ENCODE measurements at places on chromosomes 16 and 17.

GRCh38 chr17:74250324-74250995 is 23.6 kb upstream of the DNAI2 start:
- no peak for DNase-seq

GRCh38 chr17:61126473-61127249 is 273.0 kb upstream of the TBX2 start:
- no peak for DNase-seq

DNA sequence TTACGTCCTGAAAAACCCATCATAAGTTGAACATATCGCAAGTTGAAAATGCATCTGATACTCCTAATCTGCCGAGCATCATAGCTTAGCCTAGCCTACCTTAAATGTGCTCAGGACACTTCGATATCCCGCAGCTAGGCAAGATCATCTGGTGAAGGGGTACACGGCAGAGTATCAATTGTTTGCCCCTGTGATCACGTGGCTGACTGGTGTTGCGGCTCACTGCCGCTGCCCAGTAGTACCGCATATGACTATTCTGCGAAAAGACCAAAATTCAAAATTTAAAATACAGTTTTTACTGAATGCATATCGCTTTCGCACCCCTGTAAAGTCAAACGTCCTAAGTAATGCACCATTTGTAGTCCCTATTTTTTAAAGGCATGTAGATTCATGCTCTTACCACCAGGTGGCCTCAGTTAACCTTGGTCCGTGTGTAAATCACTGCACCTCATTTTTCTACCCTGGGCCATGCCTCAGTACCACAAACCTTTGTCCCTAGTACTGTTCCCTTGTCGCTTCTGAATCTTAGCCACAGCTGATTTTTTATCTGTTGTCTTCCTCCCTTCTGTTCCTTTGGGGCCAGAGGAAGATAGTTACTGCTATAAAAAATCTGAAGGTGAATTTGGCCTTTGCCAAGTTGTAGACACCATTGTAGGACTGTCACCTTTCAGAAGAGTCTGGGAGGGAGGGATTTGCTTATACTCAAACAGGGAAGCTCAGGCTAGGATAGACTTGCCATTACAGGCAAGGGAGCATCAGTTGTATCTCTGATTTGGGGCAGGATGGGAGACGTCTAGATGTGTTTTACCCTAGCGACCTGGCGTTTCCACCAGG is 34.4 kb downstream of the WWP2 start:
- peak; percentile 42 for DNase-seq

DNA sequence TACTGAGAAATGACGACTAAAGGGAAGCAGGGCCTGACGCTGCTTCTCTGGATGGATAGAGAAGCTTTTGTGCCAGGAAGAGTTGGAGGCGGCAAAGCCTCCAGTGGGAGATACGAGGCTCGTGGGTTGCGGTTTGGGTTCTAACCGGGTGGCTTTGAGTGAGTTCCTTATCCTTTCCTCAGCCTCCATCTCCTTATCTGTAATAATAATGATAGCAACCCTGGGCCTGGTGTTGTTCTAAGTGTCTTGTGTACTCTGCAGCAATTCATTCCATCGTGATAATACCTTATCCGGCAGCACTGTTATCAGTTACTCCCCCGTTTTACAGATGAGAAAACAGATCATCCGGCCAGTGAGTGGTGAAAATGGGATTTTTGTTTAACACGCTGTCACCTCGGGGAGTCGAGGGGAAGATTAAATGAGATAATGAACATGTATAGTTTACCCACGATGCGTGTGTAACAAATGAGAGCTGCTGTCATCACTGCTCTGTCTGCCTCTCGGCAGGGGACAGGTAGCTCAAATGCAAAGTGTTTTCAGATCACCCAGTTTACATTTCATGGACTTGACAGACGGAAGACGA is 52.0 kb upstream of the LHX1 start:
- no peak for DNase-seq

DNA sequence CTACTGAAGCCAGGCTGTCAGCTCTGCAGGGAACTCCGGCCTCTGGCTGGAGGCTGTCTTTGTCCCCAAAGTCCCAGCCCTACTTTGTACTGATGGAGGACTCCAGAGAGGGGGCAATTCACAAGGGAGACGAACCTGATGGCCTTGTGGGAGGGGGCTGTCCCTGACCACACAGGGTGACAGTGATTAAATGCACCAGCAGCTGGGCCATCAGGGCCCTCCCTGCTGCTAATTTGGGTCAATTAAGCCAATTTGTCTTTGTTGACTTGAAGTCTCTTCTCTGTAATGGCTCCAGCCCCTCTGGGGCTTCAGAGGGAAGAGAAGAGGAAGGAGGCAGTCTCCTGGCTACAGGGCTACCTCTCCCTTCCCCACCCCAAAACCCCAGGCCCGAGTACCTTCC is 22.0 kb downstream of the TMEM132E start:
- no peak for DNase-seq

- DNase-seq = no peak
Measured at GRCh38 chr17:58920773-58921172, 165.1 kb downstream of the PPM1E start.

- no peak for DNase-seq
Measured at GRCh38 chr16:54585998-54586340, 299.4 kb upstream of the IRX3 start.

DNA sequence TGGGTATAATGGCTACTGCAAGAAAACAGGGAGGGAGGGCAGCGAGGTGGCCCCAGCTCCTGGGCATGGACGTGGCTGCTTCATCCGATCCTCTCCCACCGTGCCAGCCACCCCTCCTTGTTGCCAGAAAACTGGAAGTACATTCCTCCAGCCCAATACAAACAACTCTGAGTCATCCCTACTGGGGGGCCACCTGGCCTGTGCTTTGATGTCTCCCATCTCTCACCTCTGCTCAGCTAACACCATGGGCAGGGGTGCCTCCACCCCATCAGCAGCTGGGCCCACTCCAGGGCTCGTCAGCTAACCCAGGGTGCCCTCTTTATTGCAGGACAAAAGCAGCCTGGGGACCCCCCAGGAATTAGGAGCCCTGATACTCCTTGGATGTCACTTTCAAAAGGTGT is 2.0 kb downstream of the RHBDF2 start:
- DNase-seq = no peak

DNA sequence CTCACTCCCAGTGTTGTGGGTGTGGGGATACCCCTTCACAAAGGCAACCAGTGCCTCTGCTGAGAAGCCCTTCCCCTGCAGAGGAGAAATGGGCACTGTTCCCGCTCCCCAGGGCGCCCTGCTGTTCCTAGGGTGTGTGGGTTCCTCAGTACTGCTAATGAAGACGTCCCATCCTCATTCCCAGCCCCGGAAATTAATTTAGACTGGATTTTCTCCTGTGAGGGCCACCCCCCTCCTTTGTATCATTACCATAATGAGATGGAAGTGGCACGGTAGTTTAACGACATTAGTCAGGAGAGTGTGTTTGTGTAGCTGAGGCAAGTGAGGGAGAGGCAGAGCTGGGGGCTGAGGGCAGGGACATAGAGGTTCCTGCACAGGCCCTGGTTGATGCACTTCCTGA is 53.2 kb downstream of the PIPOX start:
- no peak for DNase-seq

DNA sequence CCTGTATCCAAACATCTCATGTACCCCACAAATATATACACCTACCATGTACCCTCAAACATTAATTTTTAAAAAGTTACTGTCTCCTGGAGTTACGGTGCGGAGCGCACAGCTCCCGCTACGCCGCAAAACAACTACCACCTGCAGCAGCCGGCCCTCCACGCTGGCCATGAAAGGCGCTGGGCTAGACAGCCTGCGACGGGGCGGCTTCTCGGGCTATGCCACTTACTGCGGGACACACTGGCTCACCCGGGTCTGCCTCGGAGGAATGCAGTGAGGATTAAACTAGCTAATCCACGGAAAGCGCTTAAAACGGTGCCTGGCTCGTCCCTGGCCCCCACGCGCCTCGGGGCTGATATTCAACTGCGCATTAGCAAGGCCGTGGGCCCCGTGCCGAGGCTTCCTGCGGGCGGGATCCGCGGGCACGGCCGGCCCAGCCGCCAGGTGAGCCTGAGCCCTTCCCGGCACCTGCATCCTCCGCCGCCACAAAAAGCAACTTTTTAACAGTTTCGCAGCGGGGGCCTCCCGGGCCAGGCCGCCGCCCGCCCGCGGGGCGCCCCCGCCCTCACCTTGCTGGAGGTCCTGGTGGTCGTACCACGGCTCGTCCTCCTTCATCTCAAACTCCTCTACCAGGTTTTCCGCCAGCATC is 633 bp downstream of the CDR2 start:
- DNase-seq = no peak

GRCh38 chr17:1931844-1932579 is 93.1 kb downstream of the RTN4RL1 start:
- DNase-seq = no peak

GRCh38 chr17:51035431-51035830 is 85.2 kb downstream of the SPAG9 start:
- peak; percentile 83 for DNase-seq

GRCh38 chr16:839643-840408 is 39.3 kb upstream of the GNG13 start:
- DNase-seq = no peak

DNA sequence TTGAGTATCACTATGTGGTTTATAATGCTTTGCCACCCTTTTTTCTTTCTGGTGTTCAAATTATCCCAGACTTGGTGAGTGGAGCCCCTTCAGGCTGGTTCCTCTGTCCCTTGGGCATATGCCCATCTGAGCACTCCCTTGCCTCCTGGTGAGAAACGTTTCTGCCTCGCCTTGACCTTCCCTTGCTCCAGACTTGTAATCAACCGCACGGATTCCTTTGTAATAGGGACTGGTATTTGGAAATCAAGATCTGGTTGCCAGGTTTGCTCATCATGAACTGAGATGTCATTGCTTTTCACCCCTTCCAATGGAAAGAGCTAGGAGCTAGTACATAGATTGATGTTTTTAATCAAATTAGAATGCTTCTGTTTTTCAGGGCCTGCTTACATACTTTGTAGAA is 43.7 kb downstream of the SEC14L1 start:
- peak; percentile 51 for DNase-seq

- DNase-seq = no peak
Measured at GRCh38 chr16:79278506-79278905, 322.0 kb downstream of the MAF start.

- no peak for DNase-seq
Measured at GRCh38 chr16:72094266-72094610, 591 bp downstream of the DHX38 start.

DNA sequence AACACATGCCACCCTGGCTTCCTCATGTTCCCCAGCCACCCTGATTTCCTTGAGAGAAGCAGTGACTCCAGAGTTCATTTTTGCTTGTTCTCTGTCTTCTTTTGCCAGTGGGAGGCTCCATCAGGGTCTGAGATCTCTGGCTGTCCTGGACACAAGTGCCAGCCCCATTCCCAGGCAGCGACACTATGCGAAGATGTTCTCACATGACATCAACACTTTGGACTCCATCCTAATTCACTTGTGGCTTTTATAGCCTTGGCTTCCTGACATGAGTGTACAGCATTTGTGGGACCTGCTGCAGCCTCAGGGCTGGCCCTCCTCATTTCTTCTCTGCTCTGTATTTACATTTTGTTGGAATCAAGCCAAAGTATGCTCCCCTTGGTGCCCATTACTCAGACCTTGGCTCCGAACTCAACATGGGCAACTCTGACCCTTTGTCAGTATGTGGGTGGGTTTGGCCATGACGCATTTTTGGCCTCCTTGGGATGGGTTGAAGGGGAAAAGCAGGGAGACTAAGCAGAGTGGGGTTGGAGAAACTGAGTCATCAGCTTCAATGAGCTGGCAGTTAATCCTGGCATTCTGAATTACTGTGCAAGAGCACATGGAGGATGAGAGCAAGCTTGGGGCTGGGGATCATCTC is 119.0 kb upstream of the EEF2KMT start:
- no peak for DNase-seq

GRCh38 chr17:80907281-80907680 is 84.4 kb upstream of the CHMP6 start:
- DNase-seq = no peak

DNA sequence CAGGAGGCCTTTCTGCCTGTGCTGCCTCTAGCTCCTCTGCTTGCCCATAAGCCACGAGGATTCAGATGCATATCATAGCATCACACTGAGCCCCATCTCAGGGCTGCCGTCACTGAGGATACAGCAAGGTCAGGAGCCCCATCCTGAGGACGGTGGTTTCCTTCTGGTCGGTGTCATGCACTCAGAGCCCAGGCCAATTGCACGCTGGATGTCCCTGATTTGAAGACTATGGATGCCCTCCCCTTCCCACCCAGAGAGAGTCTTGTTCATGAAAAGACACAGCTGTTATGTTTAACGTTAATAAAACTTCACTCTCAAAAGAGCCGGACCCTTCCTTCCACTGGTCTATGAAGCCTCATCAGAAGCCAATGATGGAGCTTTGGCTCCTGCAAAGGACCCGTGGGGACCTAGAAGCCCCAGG is 19.9 kb downstream of the COTL1 start:
- DNase-seq = no peak

DNA sequence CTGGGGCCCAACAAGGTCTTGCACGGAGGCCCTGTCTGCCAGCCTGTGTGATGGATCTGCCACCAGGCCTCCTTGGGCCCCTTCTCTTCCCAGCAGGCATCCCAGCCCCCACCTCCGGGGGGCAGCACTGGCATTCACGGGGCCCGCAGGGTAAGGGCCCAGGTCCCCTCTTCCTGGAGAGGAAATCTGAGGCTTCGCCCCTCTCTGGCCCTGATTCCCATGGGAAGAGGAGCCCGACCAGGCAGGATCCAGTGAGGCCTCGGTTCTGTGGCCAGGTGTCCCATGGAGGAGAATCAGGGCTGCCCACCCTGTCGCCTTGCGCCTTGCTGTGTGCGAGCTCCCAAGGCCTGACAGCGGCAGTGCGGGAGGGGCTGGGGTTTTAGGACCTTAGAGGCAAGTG is 48.4 kb downstream of the PDPK1 start:
- DNase-seq = no peak

DNA sequence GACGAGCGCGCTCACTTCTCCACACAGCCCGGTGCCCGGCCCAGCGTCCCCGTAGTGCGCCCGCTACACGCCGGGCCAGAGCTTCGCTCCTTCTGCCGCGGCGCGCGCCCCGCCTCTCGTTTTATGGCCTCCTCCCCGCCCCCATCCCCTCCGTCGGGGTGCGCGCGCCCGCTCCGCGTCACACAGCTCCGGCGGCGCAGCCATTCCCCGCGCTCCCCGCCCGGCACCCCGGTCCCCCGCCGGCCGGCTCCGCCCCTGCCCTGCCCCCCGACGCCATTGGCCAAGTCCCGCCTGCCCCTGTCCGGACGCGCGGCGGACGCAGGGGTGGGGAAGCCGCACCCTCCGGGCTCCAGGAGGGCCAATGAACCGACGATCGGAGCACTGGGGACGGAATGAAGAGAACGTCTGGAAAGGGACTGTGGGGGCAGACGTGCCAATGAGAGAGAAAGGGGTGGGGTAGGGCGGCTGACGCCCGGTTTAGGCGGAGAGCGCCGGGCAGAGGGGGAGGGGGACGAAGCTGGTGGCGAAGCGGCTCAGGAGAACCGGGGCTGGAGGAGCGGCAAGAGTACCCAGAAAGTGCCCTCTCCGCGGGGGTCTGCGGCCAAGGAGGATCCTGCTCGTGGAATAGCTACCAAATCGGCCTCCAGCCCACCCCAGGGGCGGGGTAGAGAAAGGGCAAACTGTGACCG is at the start of gene TOB1:
Gene TOB1, minus strand, starts transcription at position 94 of the 689 bp plus-strand sequence. CDS start 2,337 bp downstream, outside the sequence.
- peak; percentile 89 for DNase-seq

- no peak for DNase-seq
Measured at GRCh38 chr16:71264299-71264698, 24.9 kb downstream of the CMTR2 start.

Data from fibroblast of skin of left quadriceps (primary cell).